ENCODE measurements at places on chromosomes 16 and 17.
A peak's percentile ranks its signal among the peaks of the same experiment; 100 is the strongest.

- DNase-seq = no peak
Measured at GRCh38 chr16:68640972-68641371, 4.1 kb upstream of the CDH3 start.

GRCh38 chr17:27793168-27793905 is 7.0 kb downstream of the NOS2 start:
- peak; percentile 8 for DNase-seq

- DNase-seq = no peak
Measured at GRCh38 chr17:37744633-37744927, 279 bp downstream of the HNF1B start.

DNA sequence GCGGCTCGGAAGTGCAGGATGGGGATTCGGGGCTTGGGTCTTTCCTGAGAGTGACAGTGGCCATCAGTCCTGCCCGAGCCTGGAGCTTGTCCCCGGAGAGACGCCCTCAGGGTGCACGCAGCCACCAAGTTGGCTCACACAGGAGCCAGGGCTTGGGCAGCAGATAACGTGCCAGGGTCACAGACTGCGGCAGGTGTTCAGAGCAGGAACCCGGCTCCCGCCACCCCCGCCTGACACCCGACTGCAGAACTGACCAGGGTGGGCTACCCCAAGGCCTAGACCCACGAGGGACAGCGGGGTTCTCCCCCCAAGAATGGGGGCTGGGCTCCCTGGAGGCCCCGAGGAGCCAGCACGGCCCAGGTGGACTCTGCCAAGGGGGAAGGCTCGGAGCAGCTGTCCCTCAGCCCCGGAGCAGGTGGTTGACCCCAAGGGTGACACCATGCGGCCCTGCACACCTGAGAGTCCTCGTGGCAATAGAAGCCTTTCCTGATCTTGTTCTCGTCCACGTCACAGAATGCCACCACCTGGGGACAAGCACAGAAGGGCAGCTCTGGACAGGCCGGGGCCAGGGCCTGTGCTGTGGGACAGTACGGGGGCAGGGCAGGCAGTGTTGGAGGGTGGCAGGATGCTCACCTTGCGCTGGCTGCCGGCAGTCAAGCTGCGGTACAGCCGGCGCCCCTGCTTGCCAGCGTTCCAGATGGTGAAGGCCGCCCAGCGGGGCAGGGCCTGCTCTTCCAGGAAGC is 117.1 kb upstream of the ZNF750 start:
- no peak for DNase-seq

- no peak for DNase-seq
Measured at GRCh38 chr17:74822939-74823367, 36.7 kb downstream of the GRIN2C start.

GRCh38 chr16:88943131-88943664 is 33.8 kb downstream of the CBFA2T3 start:
- no peak for DNase-seq

Data from naive thymus-derived CD8-positive, alpha-beta T cell (primary cell).